ENCODE measurements at places on chromosomes 5 and 9. TPM values are rescaled to one million over a fixed set of nuclear protein-coding genes. Genes with fewer than 3 reads are reported as not detected.

The TEX48 gene
- total RNA-seq: not detected

The SLC4A9 gene
- total RNA-seq: not detected

The PAPPA gene
- total RNA-seq: 46.1 TPM

The PDE8B gene
- total RNA-seq: 1.1 TPM

The C9 gene
- total RNA-seq: not detected

The ADRB2 gene
- 0.73 TPM for total RNA-seq

The F2RL2 gene
- 5.2 TPM for total RNA-seq

The FOXD4 gene
- total RNA-seq: 0.34 TPM

The ADAMTS12 gene
- total RNA-seq: 6.5 TPM

The PCDHGB5 gene
- 2.1 TPM for total RNA-seq

The SPATA31D3 gene
- not detected for total RNA-seq

The CEL gene
- total RNA-seq: 0.88 TPM

The RAB24 gene
- total RNA-seq: 29.3 TPM

The NUTM2G gene
- not detected for total RNA-seq

The CRB2 gene
- total RNA-seq: 0.07 TPM

The TUSC1 gene
- 5.9 TPM for total RNA-seq

The SPATA31E1 gene
- total RNA-seq: not detected

The CPEB4 gene
- total RNA-seq: 15.3 TPM

The TAF11L5 gene
- not detected for total RNA-seq

The HSDL2 gene
- 29.7 TPM for total RNA-seq

The MINAR2 gene
- not detected for total RNA-seq

The AP3B1 gene
- total RNA-seq: 23.2 TPM

The CDH9 gene
- total RNA-seq: not detected

The GALNT12 gene
- 5.2 TPM for total RNA-seq

The NTRK2 gene
- 0.04 TPM for total RNA-seq

The SCGB3A2 gene
- not detected for total RNA-seq

The ARHGEF28 gene
- total RNA-seq: 13.3 TPM

The PRSS3 gene
- total RNA-seq: 14.7 TPM

The ADAMTS2 gene
- total RNA-seq: 0.07 TPM

The PCDHB11 gene
- total RNA-seq: 0.20 TPM

The C5orf58 gene
- not detected for total RNA-seq

The AQP3 gene
- 21.4 TPM for total RNA-seq

The SLC25A2 gene
- not detected for total RNA-seq

The OR13C3 gene
- total RNA-seq: not detected

The IRX1 gene
- total RNA-seq: not detected

The ZNF484 gene
- total RNA-seq: 3.4 TPM

The TMEM232 gene
- not detected for total RNA-seq

The GFI1B gene
- total RNA-seq: not detected

The FAXDC2 gene
- total RNA-seq: 0.05 TPM

The SPACA9 gene
- total RNA-seq: 4.3 TPM
